Suppressor macrophage treated with lipopolysaccharide for 4 hours (primary cell): ENCODE measurements at places on chromosomes 12 and 14.
A peak's percentile ranks its signal among the peaks of the same experiment; 100 is the strongest.

DNA sequence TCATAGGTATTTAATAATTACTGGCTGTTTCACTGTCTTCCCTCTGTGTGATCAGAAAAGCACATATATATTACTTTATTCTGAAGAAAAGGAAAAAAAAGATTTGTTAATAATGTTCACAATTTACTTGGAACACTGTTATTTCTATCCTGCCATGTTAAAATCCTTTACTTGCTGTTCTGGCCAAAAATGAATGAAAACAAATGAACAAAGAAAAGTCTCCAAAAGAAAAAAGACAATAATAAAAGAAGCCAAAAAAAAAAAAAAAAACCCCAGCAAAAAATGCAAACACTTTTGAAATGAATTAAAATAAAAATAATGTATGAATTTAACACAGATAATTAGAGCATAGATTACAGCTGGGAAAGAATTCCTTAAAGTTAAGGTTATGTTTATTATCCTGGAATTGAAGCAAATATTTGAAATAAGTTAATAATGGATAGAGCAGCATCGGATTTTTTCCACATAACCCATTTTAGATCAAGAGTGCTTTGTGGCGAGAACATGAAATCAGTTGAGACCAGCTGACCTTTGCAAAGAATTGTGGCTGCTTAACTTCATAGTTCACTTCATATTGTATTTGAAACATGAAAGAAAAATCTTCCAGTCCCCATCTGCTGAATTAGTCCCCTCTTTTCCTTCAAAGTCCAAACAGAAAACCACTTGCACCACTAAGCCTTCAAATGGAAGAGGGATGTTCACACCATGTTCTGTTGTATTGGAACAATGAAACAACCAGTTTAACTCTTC, 444.8 kb downstream of the ADAMTS20 start:
- no peak for DNase-seq

- DNase-seq = no peak
These were observed 40.4 kb downstream of the KITLG start for GRCh38 chr12:88539893-88540292.

- no peak for DNase-seq
These were observed 187.5 kb upstream of the SLC38A2 start for GRCh38 chr12:46560089-46560488.

DNA sequence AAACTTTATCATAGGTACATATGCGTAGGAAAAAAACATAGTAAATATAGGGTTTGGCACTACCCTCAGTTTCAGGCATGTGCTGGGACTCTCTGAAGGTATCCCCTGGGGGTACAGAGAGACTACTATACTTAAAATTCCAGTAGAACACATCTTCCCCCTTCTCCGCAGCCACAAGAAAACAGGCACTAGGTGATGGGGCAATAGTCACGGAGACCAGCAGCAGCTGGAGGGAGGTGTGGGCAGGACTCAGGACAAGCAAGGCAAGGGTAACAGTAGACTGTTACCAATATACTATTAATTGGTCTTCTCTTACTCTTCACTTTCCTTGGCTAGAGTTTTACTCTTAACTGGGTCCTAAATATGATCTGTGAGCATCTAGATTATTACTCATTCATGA, 4.6 kb upstream of the PAPOLA start:
- peak; percentile 7 for DNase-seq

DNA sequence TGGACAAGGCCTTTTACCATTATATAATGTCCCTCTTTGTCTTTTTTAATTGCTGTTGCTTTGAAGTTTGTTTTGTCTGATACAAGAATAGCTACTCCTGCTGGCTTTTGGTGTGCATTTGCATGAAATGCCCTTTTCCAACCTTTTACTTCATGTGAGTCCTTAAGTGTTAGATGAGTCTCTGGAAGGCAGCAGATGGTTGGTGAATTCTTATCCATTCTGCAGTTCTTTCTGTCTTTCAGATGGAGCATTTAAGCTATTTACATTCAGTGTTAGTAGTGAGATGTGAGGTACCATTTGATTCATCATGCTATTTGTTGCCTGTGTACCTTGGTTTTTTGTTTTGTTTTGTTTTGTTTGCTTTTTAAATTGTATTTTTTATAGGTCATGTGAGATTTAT, 208.3 kb downstream of the GPHN start:
- DNase-seq = no peak

- no peak for DNase-seq
These were observed 30.8 kb downstream of the GPR19 start for GRCh38 chr12:12665194-12665593.

- DNase-seq = peak; percentile 2
These were observed 97.7 kb downstream of the PPM1A start for GRCh38 chr14:60346706-60347105.

DNA sequence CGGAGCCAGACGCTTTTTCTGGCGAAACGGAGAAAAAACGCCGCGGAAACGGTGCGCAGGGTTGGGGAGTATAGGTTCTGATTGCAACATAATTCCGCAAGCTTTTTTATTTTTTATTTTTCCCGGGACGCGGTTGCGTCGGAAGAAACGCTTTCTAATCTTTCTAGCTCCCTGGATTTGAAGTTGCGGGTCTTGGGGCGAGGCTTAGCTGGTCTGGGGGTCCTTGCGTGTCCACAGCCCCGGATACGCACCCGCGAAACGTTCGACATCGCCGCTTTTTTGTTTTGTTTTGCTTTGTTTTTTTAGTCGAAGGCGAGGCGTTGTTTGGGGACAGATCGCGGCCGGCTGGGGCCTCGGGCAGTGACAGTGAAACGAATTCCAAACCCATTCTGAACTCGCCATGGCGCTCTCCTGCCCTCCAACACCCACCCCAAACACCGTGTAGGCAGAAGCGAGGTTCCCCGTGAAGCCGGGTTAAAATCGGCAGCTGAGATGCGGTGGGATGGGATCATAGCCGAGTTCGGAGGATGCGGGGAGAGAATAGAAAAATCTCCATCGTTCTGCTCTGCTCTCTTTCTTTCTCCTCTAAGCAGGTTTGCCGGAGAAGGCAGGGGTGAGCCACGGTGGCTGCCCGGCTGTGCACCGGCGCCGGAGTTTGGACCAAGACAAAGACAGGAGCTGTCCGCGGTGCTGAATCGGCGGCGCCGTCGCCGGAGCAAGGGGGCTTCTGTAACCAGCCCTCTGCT, 8.1 kb upstream of the LHX5 start:
- DNase-seq = peak; percentile 50

DNA sequence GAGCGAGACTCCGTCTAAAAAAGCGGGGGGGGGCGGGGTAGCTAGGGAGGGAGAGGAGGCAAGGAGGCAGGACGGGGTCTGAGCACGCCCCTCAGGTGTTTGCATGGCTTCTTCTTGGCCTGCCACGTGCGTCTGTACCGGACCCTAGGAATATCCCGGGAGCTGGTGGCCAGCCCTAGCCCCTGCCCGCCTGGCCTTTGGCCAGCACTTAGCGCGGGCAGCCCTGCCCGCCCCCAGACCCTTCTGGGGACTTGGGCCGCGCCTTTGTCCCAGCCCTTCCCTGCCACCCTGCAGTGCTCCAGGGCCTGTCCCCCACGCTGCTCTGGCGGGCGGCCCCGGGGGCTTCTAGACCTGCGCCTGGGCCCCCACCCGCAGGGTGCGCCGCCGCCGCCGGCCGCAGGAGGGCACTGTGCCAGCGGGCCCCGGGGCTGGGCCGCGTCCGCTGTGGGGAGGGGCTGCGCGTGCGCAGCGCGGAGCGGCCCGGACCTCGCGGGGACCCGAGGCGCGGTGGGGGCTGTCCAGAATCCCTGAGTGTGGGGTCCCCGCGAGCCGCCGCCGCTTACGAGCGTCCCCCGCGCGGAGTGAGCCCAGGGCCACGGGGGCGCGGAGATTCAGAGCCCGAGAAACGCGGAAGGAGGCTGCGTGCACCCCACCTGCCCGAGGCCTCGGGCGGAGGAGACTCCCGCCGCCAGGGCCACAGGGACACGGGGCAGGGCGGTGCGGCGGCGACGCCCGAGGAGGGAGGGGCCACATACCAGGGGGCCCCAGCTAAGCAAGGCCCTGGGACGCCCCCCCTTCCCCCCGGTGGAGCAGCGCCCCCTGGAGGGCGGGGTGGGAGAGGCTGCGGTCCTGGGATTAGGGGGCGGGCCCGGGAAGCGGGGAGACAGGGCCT, 21.0 kb downstream of the SLC25A29 start:
- DNase-seq = peak; percentile 86

- no peak for DNase-seq
These were observed 13.1 kb downstream of the METAP2 start for GRCh38 chr12:95487024-95487423.

DNA sequence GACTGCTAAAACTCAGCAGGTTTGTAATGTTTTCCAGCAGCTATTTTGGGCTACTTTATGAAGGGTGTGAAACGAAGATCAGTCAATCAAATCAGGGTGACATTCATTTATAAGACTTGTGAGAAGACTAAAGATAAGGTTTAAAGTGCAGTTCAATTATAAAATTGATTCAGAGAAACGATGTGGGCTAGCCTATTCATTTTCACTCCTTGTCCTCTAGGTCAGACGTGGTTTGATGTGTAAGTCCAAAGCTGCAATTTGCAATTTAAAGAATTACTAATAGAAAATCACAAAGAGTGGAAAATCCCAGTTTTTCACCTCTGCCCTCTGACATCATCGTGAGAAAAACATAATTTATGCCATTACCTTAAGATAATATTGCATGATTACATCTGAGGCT, 243.5 kb upstream of the NOVA1 start:
- DNase-seq = no peak

- DNase-seq = no peak
These were observed 33.2 kb upstream of the FZD10 start for GRCh38 chr12:130128790-130129735.

GRCh38 chr14:97900196-97900854, 1103.1 kb downstream of the VRK1 start:
- no peak for DNase-seq

DNA sequence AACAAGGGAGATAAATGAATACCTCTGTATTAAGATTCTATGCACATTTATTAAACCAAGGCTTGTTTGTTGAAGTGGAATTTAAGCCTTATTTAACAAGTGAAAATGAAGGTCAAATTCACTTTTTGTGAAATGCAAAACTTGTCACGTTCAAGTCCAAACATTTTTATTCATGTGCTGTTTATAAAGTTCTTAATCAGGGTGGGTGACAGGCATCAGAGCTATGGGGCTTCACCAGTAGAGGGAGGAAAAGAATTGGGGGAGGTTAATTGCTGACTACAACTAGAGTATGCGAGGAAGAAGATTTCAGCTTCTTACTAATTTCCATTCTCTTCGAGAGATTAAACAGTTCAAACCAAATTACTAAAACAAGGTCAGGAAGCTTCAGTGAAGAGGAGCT, 9.7 kb downstream of the MOK start:
- DNase-seq = no peak

DNA sequence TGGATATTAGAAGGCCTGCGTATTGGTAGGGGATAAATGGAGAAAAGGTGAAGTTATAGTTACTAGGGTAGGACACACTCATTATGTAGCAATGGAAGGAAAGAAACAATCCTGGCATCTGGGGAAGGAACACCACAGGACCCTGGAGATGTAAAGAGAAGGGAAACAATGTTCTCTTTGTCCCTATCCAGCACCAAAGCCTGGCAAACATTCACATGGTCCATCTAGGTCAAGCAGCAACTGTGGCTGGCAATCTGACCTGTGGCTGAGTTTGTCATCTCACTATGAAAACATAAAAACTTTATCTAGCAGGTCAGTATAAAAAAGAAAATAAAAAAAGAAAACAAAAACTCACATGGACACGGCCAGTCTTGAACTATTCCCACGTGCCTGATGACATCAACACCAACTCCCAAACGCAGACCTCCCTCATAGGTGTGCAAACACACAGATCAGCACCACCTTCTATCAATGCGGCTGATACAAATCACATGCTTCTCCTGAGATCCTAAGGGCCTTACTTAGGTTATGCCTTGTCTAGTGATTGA, 2.6 kb downstream of the POMT2 start:
- no peak for DNase-seq
